ENCODE measurements at places on chromosomes 13 and 19.

- H3K27me3 ChIP-seq, result no peaks in the 10 kb centered on the region
- DNase-seq, result peak; percentile 24
- no peaks in the 10 kb centered on the region for H3K4me1 ChIP-seq
- H3K36me3 ChIP-seq, result no peaks in the 10 kb centered on the region
These were observed 24.7 kb downstream of the GPR42 start for GRCh38 chr19:35395382-35396199.

DNA sequence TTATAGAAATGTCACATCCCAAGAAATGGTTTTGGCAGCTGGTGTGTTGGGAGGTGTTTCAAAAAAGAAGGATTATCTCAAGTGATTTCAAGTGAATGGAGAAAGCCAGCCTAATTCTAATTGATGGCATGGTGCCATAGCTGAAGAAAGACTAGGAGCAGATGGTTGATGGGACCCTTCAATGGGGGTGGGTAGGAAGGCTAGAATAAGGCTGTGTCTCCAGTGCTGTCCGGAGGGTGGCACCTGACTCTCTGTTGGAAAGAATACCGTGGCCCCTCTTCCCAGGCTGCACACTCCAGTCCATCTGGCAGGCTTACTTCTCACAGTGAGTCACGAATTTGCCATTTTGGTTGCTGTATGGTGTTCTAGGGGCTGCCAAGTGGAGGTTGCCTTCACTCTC, 51.0 kb upstream of the GPR12 start:
- H3K27me3 ChIP-seq, result no peaks in the 10 kb centered on the region
- no peak overlapping the region for H3K4me3 ChIP-seq
- no peaks in the 10 kb centered on the region for H3K36me3 ChIP-seq
- no peak overlapping the region for H3K27ac ChIP-seq
- DNase-seq, result no peak

DNA sequence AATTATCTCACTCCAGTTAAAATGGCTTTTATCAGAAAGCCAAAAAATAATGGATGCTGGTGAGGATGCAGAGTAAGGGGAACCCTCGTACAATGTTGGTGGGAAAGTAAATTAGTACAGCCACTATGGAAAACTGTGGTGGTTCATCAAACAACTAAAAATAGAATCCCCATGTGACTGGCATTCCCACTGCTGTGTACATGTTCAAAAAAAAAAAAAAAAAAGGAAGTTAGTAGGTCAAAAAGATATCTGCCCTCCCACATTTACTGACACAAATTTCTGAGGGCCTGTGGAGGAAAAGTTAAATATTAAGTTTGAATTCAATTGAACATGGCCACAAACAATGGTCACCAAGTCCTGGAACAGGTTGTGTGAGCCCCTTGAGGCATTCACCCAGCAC, 9.8 kb upstream of the ZSCAN5A start:
- H3K36me3 ChIP-seq, result no peaks in the 10 kb centered on the region
- H3K27me3 ChIP-seq, result no peaks in the 10 kb centered on the region
- H3K27ac ChIP-seq, result no peak overlapping the region
- no peak for DNase-seq
- H3K4me1 ChIP-seq, result no peaks in the 10 kb centered on the region

DNA sequence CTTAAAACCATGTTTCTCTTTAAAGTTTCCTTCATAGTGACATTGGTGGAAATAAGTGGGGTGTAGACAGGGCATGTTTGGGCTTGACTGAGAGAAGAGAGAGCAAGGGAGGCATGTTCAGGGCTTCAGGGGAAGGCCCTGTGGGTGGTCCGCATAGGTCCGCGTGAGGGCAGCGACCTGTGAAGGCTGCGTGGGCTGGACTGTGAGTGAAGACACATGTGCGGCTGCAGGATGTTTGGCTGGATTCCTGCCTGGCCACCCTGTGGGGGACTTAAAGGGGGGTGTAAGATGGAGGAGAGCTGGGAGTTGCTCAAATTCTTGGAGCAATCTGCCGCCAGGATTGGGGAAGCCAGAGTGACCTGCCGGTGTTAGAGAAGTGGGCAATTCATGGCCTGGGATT, 23.8 kb upstream of the KLF12 start:
- H3K4me3 ChIP-seq, result no peak overlapping the region
- DNase-seq, result peak; percentile 70
- H3K36me3 ChIP-seq, result no peaks in the 10 kb centered on the region
- peaks cover 5% of the 10 kb centered on the region for H3K4me1 ChIP-seq
- H3K27me3 ChIP-seq, result no peaks in the 10 kb centered on the region

DNA sequence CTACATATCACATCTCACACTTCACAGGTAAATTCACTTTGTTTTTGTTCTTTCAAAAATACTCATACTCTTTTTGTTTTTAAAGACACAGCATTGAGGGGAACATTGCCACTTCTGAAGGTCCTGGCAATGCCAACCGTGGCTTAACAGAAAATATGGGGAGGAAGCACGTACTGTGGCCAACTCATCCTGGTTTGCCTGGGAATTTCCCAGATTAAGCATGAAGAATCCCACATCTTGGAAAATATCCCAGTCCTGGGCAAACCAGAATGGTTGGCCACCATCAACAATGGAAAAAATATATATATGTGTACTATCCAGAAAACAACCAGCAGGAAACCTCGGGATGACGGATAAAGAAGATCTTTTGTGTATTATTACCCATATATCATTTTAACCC, 1032.2 kb upstream of the SLC10A2 start:
- DNase-seq, result no peak
- no peaks in the 10 kb centered on the region for H3K27me3 ChIP-seq
- H3K4me1 ChIP-seq, result no peaks in the 10 kb centered on the region
- H3K36me3 ChIP-seq, result no peaks in the 10 kb centered on the region
- H3K27ac ChIP-seq, result no peak overlapping the region
- no peak overlapping the region for H3K4me3 ChIP-seq

DNA sequence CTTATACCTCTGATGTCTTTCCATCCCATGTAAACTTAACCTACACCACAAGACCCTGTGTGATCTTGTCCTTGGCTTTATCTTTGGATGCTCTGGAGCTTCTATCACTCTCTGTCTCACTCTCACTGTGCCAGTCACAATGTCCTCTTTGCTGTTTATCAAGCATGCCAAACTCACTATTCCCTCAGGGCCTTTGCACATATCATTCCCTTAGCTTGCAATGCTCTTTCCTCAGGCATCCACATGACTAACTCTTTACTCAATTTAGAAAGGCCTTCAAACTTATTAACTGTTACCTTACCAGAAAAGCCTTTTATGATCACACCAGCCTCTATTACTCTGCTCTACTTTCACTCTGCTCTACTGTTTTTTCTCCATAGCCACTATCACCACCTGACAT, 354.1 kb downstream of the RFC3 start:
- DNase-seq, result no peak
- H3K27ac ChIP-seq, result no peak overlapping the region
- no peak overlapping the region for H3K4me3 ChIP-seq
- no peaks in the 10 kb centered on the region for H3K27me3 ChIP-seq
- no peaks in the 10 kb centered on the region for H3K4me1 ChIP-seq

GRCh38 chr13:48040049-48040448, 2.5 kb downstream of the NUDT15 start:
- no peak overlapping the region for H3K27ac ChIP-seq
- H3K4me1 ChIP-seq, result no peaks in the 10 kb centered on the region
- no peaks in the 10 kb centered on the region for H3K36me3 ChIP-seq
- no peak overlapping the region for H3K4me3 ChIP-seq
- H3K27me3 ChIP-seq, result no peaks in the 10 kb centered on the region

DNA sequence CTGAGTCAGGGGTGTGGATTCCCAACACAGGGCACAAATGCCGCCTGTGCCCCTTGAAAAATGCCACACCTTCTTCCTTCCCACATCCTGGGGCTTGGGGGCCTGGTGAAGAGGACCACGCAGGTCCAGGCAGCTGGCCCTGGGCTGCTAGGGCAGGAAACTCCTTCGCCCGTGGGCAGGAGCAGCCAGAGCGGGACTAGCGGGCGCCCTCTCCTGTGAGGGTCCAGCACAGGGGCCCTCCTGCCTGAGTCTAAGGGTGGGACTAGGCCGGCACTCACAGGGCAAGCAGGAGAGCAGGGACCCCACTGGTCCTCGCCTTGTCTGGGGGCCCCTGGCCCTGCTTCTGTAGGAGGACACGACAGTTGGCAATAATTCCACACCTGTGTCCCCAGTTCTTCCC, 7.5 kb upstream of the CEBPA start:
- DNase-seq, result no peak
- H3K27ac ChIP-seq, result no peak overlapping the region
- no peak overlapping the region for H3K4me3 ChIP-seq
- no peaks in the 10 kb centered on the region for H3K36me3 ChIP-seq
- no peaks in the 10 kb centered on the region for H3K4me1 ChIP-seq

- no peak overlapping the region for H3K4me3 ChIP-seq
- no peak for DNase-seq
- no peaks in the 10 kb centered on the region for H3K27me3 ChIP-seq
- H3K27ac ChIP-seq, result no peak overlapping the region
- H3K4me1 ChIP-seq, result no peaks in the 10 kb centered on the region
- no peaks in the 10 kb centered on the region for H3K36me3 ChIP-seq
These were observed 10.9 kb downstream of the MIR17HG start for GRCh38 chr13:91358387-91358782.

DNA sequence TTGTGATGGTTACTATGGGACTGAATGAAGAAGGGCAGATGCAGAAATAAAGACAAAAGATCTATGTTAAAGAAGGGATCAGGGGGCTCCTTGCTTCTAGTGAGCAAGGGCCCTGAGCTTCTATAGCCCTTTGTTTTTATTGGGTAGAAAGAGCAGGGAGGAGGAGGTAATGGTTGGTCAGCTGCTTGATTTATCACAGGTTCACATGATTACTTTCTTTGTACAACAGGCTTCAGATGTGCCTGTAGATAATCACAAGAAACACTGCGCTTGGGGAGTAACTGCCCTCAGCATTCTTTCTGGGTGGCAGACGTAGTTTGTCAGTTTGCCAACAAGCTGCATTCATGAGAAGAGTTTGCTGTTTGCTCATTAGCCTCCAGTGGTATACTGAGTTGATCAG, 4.8 kb upstream of the ZNF439 start:
- H3K27me3 ChIP-seq, result no peaks in the 10 kb centered on the region
- H3K36me3 ChIP-seq, result no peaks in the 10 kb centered on the region
- H3K27ac ChIP-seq, result no peak overlapping the region
- H3K4me3 ChIP-seq, result no peak overlapping the region
- H3K4me1 ChIP-seq, result no peaks in the 10 kb centered on the region

DNA sequence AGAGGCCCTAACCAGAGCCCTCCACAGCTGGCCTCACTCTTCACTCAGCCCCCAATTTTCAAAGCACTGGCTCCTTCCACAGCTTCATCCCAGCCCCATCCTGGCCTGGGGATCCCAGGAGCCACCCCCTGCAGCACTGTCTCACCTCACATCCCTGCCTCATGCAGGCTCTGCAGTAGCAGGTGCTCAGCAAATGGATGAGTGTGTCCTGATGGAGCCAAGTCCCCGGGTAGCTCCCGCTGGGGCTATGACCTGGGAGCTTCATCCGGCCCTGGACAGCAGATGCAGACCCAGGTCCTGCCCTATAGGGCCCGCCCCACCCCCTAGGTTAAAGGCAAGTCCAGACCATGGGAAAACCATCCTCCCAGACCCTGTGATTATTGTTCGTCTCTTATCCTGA, 143.2 kb upstream of the ZNF507 start:
- no peaks in the 10 kb centered on the region for H3K4me1 ChIP-seq
- no peaks in the 10 kb centered on the region for H3K27me3 ChIP-seq
- no peak overlapping the region for H3K27ac ChIP-seq
- H3K4me3 ChIP-seq, result no peak overlapping the region

DNA sequence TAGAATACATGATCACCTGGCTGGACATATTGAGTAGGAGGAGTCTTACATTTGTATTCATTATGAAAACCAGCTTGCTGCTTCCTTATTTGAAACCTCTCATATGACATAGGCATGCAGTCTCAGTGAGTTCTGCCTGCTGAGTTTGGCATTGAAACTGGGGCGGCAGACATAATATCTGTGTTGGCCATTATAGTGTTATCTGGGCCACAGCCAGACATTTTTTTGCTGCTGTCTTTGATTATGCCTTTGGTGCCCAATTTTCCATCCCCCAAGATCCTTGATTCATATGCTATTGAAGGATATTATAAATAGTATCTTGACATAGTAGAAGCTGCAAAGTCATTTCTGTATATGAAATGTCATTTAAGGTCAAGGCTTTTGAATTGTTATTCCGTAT, 15.8 kb downstream of the FREM2 start:
- no peak overlapping the region for H3K4me3 ChIP-seq
- no peaks in the 10 kb centered on the region for H3K27me3 ChIP-seq
- no peak overlapping the region for H3K27ac ChIP-seq
- no peak for DNase-seq

GRCh38 chr13:33787051-33787591, 30.8 kb upstream of the RFC3 start:
- no peak overlapping the region for H3K27ac ChIP-seq
- H3K4me3 ChIP-seq, result peak overlapping the region; percentile 24
- no peak for DNase-seq
- no peaks in the 10 kb centered on the region for H3K36me3 ChIP-seq
- H3K4me1 ChIP-seq, result peaks cover 5% of the 10 kb centered on the region

Data from ovary (tissue), 10 donors.